Stimulated activated memory B cell treated with anti-CD40 and anti-IgM and Interleukin-4, amounts not matched to agents 10 μg/mL and 1 μg/mL and 100 μg/mL, for 72 hours (primary cell): ENCODE measurements at places on chromosomes 3 and 15.

GRCh38 chr3:181899702-181900101 lies 188.0 kb downstream of the SOX2 start:
- ATAC-seq: no peak

DNA sequence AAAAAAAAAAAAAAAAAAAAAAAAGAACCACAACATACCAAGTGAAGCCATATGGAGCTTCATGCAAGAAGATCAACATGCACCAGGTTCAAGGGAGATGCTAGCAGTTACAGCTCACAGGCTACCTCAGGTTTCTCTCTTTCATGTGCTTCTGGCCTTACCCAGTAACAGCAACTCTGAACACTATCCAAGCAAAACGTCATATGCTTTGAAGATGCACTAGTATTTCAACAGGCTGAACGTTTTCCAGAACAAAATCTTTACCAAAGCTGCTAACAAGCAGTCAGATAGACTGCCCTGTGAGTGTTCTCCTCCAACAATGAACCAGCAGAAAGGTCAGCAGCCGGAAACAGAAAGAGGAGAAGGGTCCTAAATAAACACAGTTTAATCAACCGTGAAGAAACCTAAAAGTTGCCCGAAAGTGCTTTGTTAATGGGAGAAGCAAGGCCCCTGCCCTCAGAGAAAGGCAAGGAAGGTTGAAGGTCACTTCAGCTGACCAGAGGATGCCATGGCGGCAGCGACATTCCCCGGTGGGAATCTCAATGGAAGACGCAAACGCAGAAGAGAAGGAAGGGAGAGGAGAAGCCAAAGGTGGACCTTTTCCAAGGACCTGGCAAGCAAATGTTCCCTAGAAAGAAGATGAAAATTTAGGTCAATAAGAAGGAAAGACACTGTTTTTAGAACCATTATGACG lies 80.1 kb downstream of the CCNL1 start:
- no peak for ATAC-seq

DNA sequence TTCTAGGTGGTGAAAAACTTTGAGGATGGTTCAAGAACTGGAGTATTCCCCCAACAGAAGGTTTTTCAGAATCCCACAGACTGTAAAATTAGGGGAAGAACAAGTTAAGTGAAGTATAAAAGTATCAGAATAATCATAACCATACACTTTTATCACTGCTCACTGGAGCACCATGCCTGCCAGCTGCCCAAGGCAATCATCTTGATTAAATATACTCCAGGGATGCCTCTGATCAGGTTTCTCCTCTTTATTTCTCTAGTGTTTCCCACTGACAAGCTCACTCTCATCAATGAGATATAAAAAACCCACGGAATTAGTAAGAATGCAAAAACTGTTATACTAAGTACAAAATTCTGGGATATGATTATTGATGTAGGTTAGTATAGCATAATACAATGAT lies 108.0 kb downstream of the STAG1 start:
- no peak for ATAC-seq

- ATAC-seq: no peak
Measured at GRCh38 chr3:17232442-17232841, 347.7 kb downstream of the PLCL2 start.

DNA sequence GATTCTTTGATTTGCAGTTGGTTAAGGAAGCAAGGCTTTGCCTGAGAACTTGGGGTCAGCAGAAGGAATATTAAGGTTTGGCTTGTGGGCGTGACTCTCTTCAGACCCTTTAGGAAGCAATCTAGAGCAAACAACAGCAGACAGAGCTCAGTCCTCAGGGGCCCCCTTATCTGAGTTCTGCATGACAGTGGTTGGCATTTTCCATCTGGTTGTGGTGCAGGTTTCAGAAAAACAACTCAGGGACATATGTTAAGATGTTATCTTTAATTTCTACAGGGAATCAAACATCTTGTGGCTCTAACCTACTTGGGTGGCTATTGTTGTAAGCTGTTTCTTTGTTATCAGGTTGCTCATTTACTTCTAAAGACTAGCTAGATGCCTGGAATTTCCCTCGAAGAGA lies 141.4 kb downstream of the VPS8 start:
- no peak for ATAC-seq

- no peak for ATAC-seq
Measured at GRCh38 chr15:27137127-27137526, 166.1 kb downstream of the GABRG3 start.

DNA sequence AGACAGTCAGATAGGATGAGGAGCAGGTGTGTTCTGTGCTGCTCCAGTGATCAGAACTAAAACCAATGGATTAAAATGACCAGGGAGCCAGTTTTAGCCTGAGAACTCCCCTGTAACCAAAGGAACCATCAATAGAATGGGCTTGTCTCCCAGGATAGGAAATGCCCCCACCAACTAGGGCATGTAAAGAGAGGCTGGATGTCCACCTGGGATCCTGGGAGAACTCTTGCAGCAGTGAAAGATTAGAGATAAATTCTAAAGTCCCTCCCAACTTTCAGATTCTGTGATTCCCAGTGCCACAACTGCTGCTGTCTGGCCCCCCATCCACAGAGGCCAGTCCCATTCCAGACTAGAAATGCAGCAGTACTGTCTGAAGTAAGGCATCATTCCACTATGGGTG lies 33.8 kb downstream of the HDC start:
- no peak for ATAC-seq

- peak; percentile 1 for ATAC-seq
Measured at GRCh38 chr3:66997560-66998112, 471 bp upstream of the KBTBD8 start.

GRCh38 chr3:152380043-152380442 lies 111.3 kb downstream of the MBNL1 start:
- no peak for ATAC-seq

GRCh38 chr3:138479438-138479863 lies 45.0 kb downstream of the ESYT3 start:
- no peak for ATAC-seq

DNA sequence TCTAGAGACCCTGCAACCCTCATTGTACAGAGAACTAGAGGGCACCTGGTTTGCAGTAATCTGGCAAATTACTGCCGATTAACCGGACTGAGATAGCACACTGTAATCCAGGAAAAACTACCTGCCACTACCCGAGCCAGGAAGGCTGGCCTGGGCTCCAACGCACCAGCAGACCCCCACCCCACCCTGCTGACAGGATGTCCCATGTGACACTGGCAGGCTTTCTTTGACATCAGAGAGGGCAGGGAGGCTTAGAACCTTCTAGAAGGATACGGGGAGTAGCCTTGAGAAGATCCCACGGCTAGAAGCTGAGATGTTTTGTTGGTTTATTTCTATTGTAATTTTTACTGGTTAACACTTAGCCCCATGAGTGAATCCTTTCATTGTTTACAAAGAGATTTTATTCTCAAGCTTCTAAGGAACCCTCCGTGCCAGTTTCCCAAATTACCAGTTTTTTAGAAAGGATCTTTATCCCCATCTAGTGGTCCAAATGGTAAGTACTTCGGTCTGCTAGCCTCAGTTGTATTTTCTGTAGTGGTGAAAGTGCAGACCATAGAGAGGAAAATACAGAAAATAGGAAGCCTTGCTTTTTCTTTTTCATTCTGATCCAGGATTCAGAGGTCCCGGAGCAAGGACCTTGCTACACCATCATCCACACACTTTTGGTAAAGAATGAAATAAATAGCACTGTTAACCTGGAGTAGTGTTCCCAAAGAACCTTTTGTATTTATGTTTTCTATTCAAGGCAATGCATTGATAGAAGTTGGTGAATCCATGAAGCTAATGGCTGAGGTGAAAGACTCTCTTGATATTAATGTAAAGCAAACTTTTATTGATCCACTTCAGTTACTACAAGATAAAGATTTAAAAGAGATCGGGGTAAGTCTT lies 81.9 kb upstream of the ADAMTSL3 start:
- ATAC-seq: no peak

DNA sequence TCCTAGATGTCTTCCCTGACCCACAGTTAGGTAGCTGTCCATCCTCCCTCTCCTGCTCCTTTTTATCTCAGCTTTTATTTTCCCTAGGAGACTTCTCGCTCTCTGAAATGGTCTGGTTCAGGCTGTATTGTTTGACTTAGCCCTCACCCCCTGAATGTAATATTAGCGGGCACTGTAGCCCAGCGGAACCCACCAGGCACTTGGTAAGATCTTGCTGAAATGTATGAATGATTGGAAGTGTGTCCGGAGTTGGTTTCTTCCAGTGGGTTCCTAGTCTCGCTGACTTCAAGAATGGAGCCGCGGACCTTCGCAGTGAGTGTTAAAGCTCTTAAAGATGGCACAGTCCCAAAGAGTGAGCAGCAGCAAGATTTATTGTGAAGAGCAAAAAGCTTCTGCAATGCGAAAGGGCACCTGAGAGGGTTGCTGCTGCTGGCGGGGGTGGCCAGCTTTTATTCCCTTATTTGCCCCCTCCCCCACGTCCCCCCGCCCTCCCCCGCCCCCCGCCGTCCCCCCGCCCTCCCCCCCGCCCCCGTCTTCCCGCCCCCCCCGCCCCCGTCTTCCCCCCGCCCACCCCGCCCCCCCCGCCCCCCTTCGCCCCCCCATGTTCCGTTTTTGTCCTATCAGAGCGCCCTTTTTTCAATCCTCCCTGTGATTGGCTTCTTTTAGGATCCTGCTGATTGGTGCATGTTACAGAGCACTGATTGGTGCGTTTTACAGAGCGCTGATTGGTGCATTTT lies 694 bp upstream of the EEFSEC start:
- ATAC-seq: peak; percentile 68

DNA sequence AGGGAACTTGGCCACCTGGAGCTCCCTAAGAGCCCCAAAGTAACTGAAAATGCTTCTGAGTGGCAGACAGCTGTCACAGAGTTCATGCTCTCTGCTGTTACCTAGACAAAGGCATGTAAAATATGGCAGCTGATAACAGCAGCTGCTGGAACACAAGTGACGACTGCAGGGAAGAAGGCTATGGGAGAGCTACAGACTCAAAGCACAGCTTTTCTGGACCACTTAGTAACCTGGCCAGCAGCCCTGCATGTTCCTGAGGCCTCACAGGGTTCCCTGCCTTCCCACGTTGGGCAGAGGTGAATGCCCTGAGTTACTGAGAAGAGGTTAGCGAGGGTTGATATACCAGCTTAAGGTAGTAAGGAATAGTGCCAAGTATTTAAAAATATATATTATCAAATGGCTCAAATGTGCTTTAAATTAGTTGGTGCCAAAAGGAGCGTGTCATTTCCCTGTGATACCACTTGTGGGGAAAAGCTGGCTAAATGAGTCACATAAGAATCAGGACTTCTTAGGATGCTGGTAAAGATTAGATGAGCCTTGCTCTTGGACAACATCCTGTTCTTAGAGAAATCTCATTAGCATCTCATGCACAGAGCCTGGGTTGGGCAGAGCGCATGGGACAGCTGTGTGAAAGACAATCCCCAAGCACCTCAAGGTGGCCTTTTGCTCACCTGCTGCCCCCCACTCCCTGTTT lies 76.4 kb upstream of the SCN5A start:
- no peak for ATAC-seq

GRCh38 chr3:11282250-11283138 lies 10.3 kb downstream of the ATG7 start:
- no peak for ATAC-seq

DNA sequence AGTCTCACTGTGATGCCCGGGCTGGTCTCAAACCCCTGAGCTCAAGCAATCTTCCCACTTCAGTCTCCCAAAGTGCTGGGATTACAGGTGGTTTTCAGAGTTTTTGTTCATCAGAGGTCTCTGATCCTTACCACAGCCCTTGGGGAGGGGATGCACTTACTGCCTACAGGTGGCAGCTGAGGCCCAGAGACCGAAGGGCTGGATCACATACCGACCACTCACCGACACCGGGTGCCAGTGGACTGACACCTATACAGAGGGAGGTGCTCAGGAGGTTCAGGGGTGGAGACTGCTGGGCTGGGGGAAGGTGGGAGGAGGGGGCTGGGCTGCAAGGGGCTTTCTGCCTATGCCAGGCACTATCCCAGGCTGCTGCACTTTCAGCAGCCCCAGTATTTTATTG lies 19.5 kb downstream of the DUSP7 start:
- ATAC-seq: no peak

- no peak for ATAC-seq
Measured at GRCh38 chr3:146709969-146710368, 104.8 kb upstream of the PLSCR5 start.

GRCh38 chr15:35210370-35210769 lies 125.3 kb upstream of the NANOGP8 start:
- no peak for ATAC-seq

DNA sequence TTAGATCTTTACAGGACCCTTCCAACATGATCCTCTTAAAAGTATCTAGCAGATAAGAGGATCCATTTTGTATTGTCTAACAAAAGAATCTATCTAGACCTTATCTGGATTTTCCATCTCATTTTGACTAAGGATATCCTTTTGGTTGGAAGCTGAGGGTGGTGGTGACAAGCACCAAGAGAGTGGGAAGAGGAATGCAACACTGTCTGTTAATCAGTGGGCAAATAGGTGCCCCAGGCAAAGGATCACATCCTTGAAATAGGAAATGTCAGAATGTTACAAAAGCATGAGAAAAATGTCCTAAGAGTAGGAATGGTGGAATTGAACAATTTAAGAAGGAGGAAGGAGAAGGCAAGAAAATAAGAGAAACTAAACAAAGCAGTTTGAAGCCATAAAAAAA lies 420.7 kb upstream of the CNTN3 start:
- ATAC-seq: no peak

DNA sequence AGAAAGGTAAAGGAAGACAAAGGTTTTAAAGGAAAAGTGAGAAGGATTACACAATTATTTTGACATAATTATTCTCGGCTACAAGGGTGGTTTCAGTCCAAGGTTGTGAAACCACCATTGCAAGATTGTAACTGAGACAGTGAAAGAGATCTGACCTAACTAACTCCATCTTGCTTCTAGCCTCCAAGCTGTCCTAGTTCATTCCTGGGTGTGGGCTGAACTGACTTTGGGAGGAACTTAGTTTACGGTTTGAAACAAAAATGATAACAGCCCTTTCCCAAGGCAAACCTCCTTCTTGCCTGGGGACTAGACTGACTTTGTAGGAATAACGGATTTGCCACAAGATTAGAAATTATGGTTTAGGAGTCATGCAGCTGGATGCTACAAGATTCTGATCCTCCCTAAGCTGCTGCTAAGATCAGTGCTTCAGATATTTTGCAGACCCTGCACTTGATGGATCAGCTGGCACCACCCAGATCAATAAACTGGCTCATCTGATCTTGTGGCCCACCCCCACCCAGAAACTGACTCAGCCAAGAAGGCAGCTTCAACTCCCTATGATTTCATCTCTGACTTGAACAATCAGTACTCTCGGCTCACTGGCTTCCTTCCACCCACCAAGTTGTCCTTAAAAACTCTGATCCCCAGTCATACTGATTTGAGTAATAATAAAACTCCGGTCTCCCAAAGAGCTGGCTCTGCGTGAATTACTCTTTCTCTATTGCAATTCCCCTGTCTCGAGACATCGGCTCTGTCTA lies 57.7 kb upstream of the AADACL2 start:
- no peak for ATAC-seq

GRCh38 chr3:139745831-139746230 lies 68.1 kb upstream of the NMNAT3 start:
- no peak for ATAC-seq
